M059J (cell line): ENCODE measurements at places on chromosomes 11 and 22. TPM values are rescaled to one million over a fixed set of nuclear protein-coding genes. Genes with fewer than 3 reads are reported as not detected.

The PKDREJ gene
- total RNA-seq = not detected in 2 replicates

The SMARCB1 gene
- 42.5 and 54.0 TPM in 2 replicates for total RNA-seq

The SMIM35 gene
- not detected in 2 replicates for total RNA-seq

The MLC1 gene
- 0.52 TPM in 1 of 2 replicates, not detected in the other for total RNA-seq

The NAT10 gene
- 22.5 and 40.3 TPM in 2 replicates for total RNA-seq

The RTN3 gene
- 142 and 175 TPM in 2 replicates for total RNA-seq

The ANO9 gene
- total RNA-seq = 0.20 TPM in 1 of 2 replicates, not detected in the other

The SCGB1C1 gene
- not detected in 2 replicates for total RNA-seq

The OR52I2 gene
- not detected in 2 replicates for total RNA-seq

The SLC17A6 gene
- not detected in 2 replicates for total RNA-seq

The PLAAT2 gene
- 2.8 TPM in 1 of 2 replicates, not detected in the other for total RNA-seq

The C11orf52 gene
- total RNA-seq = not detected in 2 replicates

The FAM83F gene
- total RNA-seq = not detected in 2 replicates

The APOBEC3F gene
- 4.8 and 6.1 TPM in 2 replicates for total RNA-seq

The SCUBE1 gene
- total RNA-seq = 11.5 and 17.4 TPM in 2 replicates

The GAL3ST1 gene
- total RNA-seq = not detected in 2 replicates

The MRGPRX4 gene
- total RNA-seq = not detected in 2 replicates

The TSPAN32 gene
- 0.07 TPM in 1 of 2 replicates, not detected in the other for total RNA-seq

The LDHAL6A gene
- total RNA-seq = not detected in 2 replicates

The OR51B4 gene
- 2.0 TPM in 1 of 2 replicates, not detected in the other for total RNA-seq

The OVOL1 gene
- not detected in 2 replicates for total RNA-seq

The APOL1 gene
- 24.0 and 31.5 TPM in 2 replicates for total RNA-seq

The MPZL3 gene
- total RNA-seq = 5.7 and 8.7 TPM in 2 replicates

The PNPLA3 gene
- total RNA-seq = 9.4 and 11.8 TPM in 2 replicates

The SMTNL1 gene
- total RNA-seq = not detected in 2 replicates

The FOLH1 gene
- not detected in 2 replicates for total RNA-seq

The LIF gene
- 7.5 and 9.9 TPM in 2 replicates for total RNA-seq

The PYGM gene
- total RNA-seq = 0.05 and 0.10 TPM in 2 replicates

The SULT4A1 gene
- not detected in 2 replicates for total RNA-seq

The JRKL gene
- 6.9 and 7.9 TPM in 2 replicates for total RNA-seq

The DEFB131B gene
- total RNA-seq = not detected in 2 replicates

The CABP7 gene
- total RNA-seq = 0.52 and 1.7 TPM in 2 replicates

The MPZL2 gene
- total RNA-seq = 13.6 and 19.6 TPM in 2 replicates

The ISX gene
- total RNA-seq = not detected in 2 replicates

The ART1 gene
- total RNA-seq = not detected in 2 replicates

The CENATAC gene
- 12.8 and 16.3 TPM in 2 replicates for total RNA-seq

The SPDYC gene
- total RNA-seq = not detected in 2 replicates

The WNT7B gene
- total RNA-seq = 14.2 and 26.6 TPM in 2 replicates

The HBB gene
- total RNA-seq = not detected in 2 replicates

The UCP3 gene
- 0.10 and 0.15 TPM in 2 replicates for total RNA-seq

The KDELR3 gene
- total RNA-seq = 58.5 and 83.7 TPM in 2 replicates

The DAGLA gene
- 1.4 and 3.3 TPM in 2 replicates for total RNA-seq

The CCND1 gene
- 76.0 and 91.0 TPM in 2 replicates for total RNA-seq

The UCP2 gene
- total RNA-seq = 21.4 and 28.0 TPM in 2 replicates
